ENCODE measurements at places on chromosomes 6 and 20. TPM values are rescaled to one million over a fixed set of nuclear protein-coding genes. Genes with fewer than 3 reads are reported as not detected.

- H3K4me3 ChIP-seq, result no peak overlapping the region
- no peaks in the 10 kb centered on the region for H3K36me3 ChIP-seq
- DNase-seq, result peak; percentile 72
- no peaks in the 10 kb centered on the region for H3K4me1 ChIP-seq
- H3K27ac ChIP-seq, result no peak overlapping the region
Observed at GRCh38 chr6:75932067-75932466, 140.4 kb downstream of the IMPG1 start.

DNA sequence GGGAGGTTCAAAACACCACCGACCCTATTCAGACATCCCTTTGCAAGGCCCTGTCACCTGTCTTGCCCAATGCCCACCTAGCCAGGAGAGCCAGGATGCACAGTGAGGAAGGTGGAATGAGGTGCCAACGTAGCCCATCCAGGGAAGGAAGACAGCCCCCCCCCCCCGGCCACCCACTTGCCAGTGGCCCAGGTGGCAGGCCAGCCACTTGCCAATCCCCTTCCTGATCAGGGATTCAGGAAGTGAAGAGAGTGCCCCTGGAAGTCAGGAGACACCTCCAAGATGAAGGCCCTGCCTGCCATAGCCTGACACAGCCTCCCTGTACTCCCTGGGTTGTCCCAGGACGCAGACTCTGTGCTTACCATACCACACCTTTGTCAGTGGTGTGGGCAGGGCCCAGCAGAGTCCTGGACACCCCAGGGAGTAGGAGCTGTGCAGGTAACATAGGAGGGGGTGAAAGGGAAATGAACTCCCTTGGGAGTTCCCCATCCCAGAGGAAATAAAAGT is 54.7 kb downstream of the MRPL14 start:
- H3K27ac ChIP-seq, result no peak overlapping the region
- DNase-seq, result no peak
- H3K36me3 ChIP-seq, result no peaks in the 10 kb centered on the region
- peak overlapping the region; percentile 80 for H3K4me3 ChIP-seq
- no peaks in the 10 kb centered on the region for H3K27me3 ChIP-seq

DNA sequence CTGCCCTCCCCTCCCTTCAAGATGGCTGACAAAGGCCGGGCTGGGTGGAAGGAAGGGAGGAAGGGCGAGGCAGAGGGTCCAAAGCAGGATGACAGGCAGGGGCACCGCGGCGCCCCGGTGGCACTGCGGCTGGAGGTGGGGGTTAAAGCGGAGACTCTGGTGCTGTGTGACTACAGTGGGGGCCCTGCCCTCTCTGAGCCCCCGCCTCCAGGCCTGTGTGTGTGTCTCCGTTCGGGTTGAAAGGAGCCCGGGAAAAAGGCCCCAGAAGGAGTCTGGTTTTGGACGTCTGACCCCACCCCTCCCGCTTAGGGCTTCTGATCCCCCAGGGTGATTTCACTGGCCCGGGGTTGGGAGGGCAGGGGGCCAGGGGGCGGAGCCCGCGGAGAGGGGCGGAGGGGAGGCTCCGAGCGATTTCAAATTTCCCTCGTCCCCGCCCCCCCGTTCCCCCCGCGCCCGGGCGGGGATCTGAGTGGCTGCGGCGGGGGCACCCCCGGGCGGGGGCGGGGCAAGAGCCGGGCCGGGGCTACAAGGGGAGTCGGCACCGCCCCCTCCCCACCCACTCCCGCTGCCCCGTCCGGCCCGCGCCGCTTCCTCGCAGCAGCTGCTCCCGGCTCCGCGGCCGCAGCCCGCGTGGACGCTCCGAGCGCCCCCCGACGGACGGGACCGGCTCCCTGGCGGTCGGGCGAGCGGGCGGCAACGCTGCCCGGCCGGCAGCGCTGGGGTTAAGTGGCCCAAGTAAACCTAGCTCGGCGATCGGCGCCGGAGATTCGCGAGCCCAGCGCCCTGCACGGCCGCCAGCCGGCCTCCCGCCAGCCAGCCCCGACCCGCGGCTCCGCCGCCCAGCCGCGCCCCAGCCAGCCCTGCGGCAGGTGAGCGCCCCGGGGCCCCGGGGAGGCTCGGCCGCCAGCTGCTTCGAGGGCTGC is at the start of gene DNMT3B:
DNMT3B (plus strand) TSS at position 555 of the 923 bp plus-strand sequence. CDS start 17,939 bp downstream, outside the sequence.
- H3K36me3 ChIP-seq, result no peaks in the 10 kb centered on the region
- H3K27ac ChIP-seq, result no peak within 1 kb of the TSS
- peak; percentile 75 for DNase-seq
- 0 out of 2 replicates have a peak, but pooled peaks cover 2% of the 10 kb centered on the region for H3K27me3 ChIP-seq
- H3K4me1 ChIP-seq, result peaks cover 13% of the 10 kb centered on the region

GRCh38 chr6:156602066-156602385 is 175.2 kb upstream of the ARID1B start:
- H3K36me3 ChIP-seq, result no peaks in the 10 kb centered on the region
- H3K4me1 ChIP-seq, result no peaks in the 10 kb centered on the region
- no peak for DNase-seq
- no peak overlapping the region for H3K4me3 ChIP-seq
- no peaks in the 10 kb centered on the region for H3K27me3 ChIP-seq

DNA sequence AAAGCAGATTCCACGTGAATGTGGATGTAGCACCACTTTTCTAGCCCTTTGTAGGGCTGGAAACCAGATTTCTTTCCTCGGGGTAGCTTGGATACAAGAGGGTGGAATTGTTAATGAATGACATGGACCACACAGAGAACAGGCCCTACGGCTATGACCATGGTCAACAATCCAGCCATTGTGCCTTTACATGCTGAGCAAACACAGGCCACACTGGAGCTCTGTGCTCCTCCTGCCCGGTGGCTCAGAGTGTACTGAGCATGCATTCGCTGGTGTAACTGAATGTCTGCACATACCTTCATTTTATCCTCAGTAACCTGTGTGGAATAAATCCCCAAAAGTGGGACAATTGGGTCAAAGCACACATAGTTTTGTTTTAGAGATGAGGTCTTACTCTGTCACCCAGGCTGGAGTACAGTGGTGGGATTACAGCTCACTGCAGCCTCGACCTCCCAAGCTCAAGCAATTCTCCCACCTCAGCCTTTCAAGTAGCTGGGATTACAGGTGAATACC is 32.8 kb downstream of the LRP11 start:
- no peak for DNase-seq
- no peaks in the 10 kb centered on the region for H3K36me3 ChIP-seq
- H3K4me1 ChIP-seq, result peaks cover 17% of the 10 kb centered on the region
- H3K4me3 ChIP-seq, result no peak overlapping the region
- no peaks in the 10 kb centered on the region for H3K27me3 ChIP-seq
- no peak overlapping the region for H3K27ac ChIP-seq

- peak overlapping the region; percentile 100 for H3K4me3 ChIP-seq
- H3K27ac ChIP-seq, result peak overlapping the region; percentile 79
- peaks cover 46% of the 10 kb centered on the region for H3K4me1 ChIP-seq
- no peaks in the 10 kb centered on the region for H3K27me3 ChIP-seq
- H3K36me3 ChIP-seq, result peaks cover 8% of the 10 kb centered on the region
Observed at GRCh38 chr20:2873747-2874041, 413 bp downstream of the PTPRA start.

DNA sequence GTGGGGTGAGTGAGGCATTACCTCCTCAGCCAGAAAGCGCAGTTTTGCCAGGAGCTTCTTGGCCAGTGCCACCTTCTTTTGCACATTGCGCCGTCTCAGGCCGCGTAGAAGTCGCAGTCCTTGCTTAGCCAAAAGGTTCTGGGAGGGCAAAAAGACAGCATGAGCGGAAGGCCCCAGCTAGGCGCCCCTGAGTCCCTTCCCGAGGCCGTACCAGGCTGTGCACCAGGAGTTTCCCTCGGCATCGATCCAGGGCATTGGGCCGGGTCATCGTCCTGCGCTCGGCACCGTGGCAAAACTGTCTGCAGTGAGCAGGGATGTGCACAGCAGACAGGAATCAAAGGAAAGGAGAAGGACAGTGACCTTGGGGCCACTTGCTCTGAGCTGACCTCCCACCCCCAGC is 20.2 kb upstream of the SPAG4 start:
- DNase-seq, result no peak
- H3K36me3 ChIP-seq, result no peaks in the 10 kb centered on the region
- no peak overlapping the region for H3K27ac ChIP-seq
- H3K27me3 ChIP-seq, result no peaks in the 10 kb centered on the region

- H3K4me3 ChIP-seq, result no peak overlapping the region
- no peaks in the 10 kb centered on the region for H3K27me3 ChIP-seq
- H3K36me3 ChIP-seq, result peaks cover 34% of the 10 kb centered on the region
- H3K27ac ChIP-seq, result no peak overlapping the region
- no peaks in the 10 kb centered on the region for H3K4me1 ChIP-seq
Observed at GRCh38 chr6:75643173-75643572, 41.5 kb downstream of the SENP6 start.

DNA sequence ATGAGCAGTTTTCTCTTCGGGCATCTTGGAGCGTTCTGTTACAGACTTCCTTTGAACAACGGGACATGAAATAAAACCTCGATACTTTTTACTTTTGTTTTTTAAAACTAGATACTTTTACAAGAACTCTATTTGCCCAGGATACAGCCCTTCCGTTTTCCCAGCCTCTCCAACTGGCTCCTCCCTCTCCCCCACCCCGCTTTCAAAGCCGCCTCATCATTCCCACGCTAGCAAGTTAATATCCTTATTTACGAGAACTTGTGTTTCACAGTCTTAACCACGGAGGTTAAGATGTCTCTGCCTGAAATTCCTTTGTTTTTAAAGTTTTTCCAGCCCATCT is 241 bp upstream of the CFAP206 start:
- peak; percentile 77 for DNase-seq
- H3K27me3 ChIP-seq, result no peaks in the 10 kb centered on the region
- H3K36me3 ChIP-seq, result no peaks in the 10 kb centered on the region
- H3K4me1 ChIP-seq, result peaks cover 17% of the 10 kb centered on the region
- H3K4me3 ChIP-seq, result peak overlapping the region; percentile 93

GRCh38 chr6:26578741-26579140 is 18.0 kb upstream of the ABT1 start:
- H3K27ac ChIP-seq, result no peak overlapping the region
- H3K4me3 ChIP-seq, result no peak overlapping the region
- no peaks in the 10 kb centered on the region for H3K36me3 ChIP-seq
- no peaks in the 10 kb centered on the region for H3K27me3 ChIP-seq
- no peak for DNase-seq
- 0 out of 2 replicates have a peak, but pooled peaks cover 3% of the 10 kb centered on the region for H3K4me1 ChIP-seq

- H3K4me3 ChIP-seq, result no peak overlapping the region
- H3K27me3 ChIP-seq, result no peaks in the 10 kb centered on the region
- no peaks in the 10 kb centered on the region for H3K36me3 ChIP-seq
- H3K4me1 ChIP-seq, result peaks cover 10% of the 10 kb centered on the region
Observed at GRCh38 chr6:154945271-154945890, 49.7 kb upstream of the TIAM2 start.

DNA sequence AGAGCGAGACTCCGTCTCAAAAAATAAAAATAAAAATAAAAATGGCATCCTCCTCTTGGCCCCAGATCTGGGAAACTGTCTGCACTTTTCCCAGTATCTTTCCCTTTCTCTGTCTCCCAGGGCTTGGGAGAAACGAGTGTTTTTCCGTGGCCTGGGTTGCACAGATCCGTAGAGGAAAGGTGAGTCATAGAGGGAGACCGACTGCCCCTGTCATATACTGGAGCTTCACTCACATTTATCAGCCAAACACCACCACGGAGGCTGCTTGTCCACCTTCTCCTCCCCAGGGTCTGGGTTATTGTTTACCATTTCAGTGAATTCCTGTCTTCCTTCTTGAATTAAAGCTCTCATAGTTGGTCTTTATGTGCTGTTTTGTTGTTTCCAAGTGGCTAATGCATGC is 31.9 kb upstream of the EIF2S2 start:
- no peaks in the 10 kb centered on the region for H3K4me1 ChIP-seq
- H3K27ac ChIP-seq, result no peak overlapping the region
- no peak overlapping the region for H3K4me3 ChIP-seq
- H3K27me3 ChIP-seq, result no peaks in the 10 kb centered on the region

The SLC4A11 gene
- 0.60 TPM for total RNA-seq

The SLC35D3 gene
- total RNA-seq, result not detected

The TMEM200A gene
- total RNA-seq, result not detected

The ARMH2 gene
- not detected for total RNA-seq

The RIPPLY2 gene
- total RNA-seq, result not detected

The RAMACL gene
- total RNA-seq, result 3.6 TPM

The THBS2 gene
- not detected for total RNA-seq

The HLA-DQB1 gene
- total RNA-seq, result 126 TPM

The AGER gene
- total RNA-seq, result 9.2 TPM

The CRIP3 gene
- 55.0 TPM for total RNA-seq

All from Karpas-422 (cell line).